ENCODE measurements at places on chromosomes 2 and 18.

DNA sequence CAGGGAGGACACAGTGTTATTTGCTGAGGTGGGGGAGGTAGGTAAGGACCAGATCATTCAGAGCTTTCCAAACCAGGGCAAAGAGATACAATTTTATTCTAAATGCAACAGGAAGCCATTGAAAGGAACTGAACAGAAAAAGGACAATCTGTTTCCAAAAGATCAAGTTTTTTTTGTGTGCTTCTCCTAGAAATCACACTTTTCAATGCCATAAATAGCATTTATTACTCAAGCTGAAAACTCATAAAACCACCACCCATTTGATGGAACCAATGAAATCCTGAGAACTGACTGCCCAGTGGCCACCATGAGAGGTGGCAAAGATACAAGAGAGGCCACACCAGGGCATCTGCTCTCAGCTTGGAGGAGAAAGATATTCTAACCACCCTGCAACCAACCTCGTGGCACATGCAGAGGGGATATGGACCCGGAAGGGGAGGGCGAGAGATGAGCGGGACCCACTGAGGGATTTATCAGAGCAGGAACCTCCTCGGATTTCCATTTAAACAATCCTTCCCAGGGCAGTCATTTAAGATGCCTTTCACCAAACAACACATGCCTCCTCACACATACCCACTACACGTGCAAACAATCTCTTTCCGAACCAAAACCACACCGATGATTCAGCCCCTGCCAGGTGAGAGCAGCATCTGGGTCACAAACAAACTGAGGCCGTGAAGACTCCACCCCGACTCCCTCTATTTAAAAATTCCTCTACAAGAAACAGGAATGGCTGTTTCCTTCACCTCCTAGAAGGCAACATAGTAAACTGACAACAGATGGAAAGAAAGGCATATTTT, 8.8 kb downstream of the CYB5A start:
- no peak for DNase-seq

- no peak for DNase-seq
These were observed 62.5 kb upstream of the SH3RF3 start for GRCh38 chr2:109066501-109066900.

- peak; percentile 58 for DNase-seq
These were observed 143.0 kb upstream of the SOX11 start for GRCh38 chr2:5548991-5549715.

GRCh38 chr2:209973328-209973727, 29.1 kb upstream of the RPE start:
- no peak for DNase-seq

- DNase-seq: no peak
These were observed 176.4 kb downstream of the ANKRD44 start for GRCh38 chr2:197134206-197134605.

- DNase-seq: no peak
These were observed 44.2 kb upstream of the HS6ST1 start for GRCh38 chr2:128362889-128363228.

GRCh38 chr2:28617502-28618184, 121.8 kb downstream of the PLB1 start:
- DNase-seq: no peak

DNA sequence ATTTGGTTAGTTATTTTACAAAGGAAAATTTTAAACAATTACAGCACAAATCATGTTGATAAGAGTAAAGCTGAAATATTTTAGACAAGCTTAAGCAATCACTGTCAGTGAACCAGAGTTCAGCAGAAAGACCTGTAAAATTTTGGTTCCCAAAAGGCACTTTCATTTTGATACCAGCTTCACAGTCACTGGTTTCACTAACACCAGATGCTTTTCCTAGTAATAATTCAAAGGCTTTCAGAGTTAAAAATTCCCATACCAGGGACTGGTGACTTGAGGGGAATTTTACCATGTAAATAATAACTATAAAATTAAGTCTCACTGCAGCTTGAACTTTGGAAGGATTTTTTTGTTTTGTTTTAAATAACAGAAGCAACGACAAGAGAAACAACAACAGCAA, 102.3 kb upstream of the CD302 start:
- no peak for DNase-seq

GRCh38 chr2:104703669-104704068, 150.2 kb upstream of the POU3F3 start:
- no peak for DNase-seq

DNA sequence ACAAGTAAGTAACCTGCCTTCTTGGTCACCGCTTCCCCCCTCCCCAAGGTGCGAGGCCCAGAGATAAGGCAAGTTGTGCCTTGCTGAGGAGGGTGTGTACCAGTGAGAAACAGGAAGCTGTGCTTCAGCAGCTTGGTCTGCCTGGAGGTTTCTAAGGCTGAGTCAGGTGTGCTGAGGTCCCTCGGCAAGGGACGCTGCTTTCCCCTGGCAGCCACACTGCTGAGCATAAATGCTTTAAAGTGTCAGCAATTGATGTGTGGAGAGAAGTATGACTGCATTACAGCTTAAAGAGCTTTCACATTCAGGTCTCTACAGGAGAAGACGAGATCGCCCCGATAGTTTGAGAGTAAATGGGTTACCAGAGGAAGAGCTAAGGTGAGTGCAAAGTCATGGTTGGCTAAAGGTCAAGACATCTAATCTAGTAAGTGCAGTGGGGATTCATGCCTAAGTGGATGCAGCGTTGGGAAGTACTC, 86.9 kb downstream of the LIMS1 start:
- DNase-seq: no peak

GRCh38 chr2:29207352-29208148, 92.3 kb downstream of the CLIP4 start:
- DNase-seq: no peak

- DNase-seq: no peak
These were observed 514.7 kb upstream of the CDH7 start for GRCh38 chr18:65235966-65236624.

- peak; percentile 44 for DNase-seq
These were observed 2.4 kb downstream of the CTIF start for GRCh38 chr18:48541026-48541746.

- no peak for DNase-seq
These were observed 95.5 kb downstream of the GYPC start for GRCh38 chr2:126751477-126751876.

DNA sequence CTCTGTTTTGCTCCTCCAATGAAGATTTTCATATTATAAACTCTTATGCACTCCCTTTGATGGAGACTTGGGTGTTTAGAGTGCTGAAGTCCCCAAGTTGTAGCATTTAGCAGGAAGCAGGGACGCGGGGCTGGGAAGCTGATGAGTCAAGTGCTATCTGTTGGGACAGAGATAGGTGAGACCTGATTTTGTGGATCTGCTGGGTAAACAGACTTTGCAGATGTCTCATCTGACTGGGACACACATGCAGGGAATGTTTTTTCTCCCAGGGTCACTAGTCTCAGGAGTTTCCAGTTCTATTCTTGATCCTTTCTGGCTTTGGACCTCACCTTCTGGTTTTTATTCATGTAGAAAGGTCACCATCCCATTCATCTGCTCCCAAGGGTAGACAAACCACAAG, 79.7 kb upstream of the ACAA2 start:
- no peak for DNase-seq

GRCh38 chr18:63238693-63239075, 80.9 kb downstream of the BCL2 start:
- DNase-seq: no peak

DNA sequence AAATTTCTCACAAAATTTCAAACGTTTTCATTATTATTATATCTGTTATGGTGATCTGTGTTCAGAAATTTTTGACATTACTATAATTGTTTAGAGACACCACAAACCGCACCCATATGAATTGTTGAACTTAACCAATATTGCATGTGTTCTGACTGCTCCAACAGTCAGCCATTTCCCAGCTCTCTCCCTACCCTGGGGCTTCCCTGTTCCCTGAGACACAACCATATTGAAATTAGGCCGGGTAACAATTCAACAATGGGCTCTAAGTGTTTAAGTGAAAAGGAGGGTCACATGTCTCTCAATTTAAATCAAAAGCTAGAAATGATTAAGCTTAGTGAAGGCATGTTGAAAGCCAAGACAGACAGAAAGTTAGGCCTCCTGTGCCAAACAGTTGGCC, 424.0 kb downstream of the DSC3 start:
- DNase-seq: no peak

GRCh38 chr2:207796585-207797350, 27.1 kb upstream of the FZD5 start:
- DNase-seq: peak; percentile 45

GRCh38 chr2:159542101-159542500, 74.2 kb downstream of the BAZ2B start:
- DNase-seq: no peak

DNA sequence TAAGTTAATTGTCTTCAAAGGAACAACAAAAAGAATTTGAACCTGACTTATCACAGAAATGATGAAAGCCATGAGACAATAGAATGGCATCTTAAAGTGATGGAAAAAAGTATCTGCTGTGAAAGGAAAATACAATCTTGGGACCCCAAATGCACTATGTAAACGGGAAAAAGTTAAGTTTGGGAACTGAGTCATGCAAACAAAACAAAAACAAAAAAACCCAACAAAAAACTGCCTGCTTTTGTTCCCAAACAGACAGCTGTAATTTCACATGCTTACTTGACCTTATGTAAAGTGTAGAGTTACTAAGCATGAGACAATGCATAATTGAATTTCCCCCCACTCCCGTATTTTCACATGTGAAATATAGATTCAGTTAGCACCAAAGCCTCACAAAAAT, 122.1 kb upstream of the RBMS1 start:
- no peak for DNase-seq

- DNase-seq: no peak
These were observed 350.1 kb downstream of the CBLN2 start for GRCh38 chr18:72194072-72194471.

DNA sequence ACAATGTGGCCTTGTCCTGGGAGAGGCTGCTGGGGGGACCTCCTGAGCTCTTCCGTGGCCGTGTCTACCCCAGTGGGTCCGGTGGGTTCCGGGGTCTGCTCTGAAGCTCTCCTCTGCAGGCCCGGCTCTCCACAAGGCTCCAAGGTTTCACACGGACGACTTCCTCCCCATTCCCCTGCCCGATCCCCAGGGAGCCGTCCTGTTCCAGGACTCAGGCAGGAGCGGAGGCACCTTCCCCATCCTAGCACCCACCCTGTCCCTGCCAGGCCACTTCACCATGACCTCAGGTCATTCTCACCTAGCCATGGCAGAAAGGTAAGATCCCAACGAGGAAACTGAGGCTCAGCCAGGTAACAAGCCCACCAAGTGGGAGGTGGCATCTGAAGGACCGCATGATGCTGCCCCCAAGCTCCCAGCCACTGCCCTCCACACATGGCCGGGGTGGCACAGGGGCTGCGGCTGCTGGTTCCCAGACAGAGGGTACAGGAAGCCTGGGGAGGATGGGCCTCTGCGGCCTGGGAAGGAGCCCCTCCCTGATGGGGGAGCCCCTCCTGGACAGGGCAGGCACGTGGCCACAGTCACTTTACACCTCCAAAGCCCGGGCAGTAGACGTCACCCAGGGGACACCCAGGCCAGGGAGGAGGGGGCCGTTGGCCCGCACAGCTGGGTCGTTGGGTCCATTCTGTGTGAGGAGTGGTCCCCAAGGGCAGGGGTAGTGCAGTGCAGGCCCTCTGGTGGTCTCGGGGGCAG, 274.0 kb downstream of the NDUFA10 start:
- DNase-seq: no peak

- DNase-seq: no peak
These were observed 22.1 kb downstream of the FAM171B start for GRCh38 chr2:186716004-186716403.

GRCh38 chr2:57809230-57809629, 237.4 kb upstream of the VRK2 start:
- no peak for DNase-seq

DNA sequence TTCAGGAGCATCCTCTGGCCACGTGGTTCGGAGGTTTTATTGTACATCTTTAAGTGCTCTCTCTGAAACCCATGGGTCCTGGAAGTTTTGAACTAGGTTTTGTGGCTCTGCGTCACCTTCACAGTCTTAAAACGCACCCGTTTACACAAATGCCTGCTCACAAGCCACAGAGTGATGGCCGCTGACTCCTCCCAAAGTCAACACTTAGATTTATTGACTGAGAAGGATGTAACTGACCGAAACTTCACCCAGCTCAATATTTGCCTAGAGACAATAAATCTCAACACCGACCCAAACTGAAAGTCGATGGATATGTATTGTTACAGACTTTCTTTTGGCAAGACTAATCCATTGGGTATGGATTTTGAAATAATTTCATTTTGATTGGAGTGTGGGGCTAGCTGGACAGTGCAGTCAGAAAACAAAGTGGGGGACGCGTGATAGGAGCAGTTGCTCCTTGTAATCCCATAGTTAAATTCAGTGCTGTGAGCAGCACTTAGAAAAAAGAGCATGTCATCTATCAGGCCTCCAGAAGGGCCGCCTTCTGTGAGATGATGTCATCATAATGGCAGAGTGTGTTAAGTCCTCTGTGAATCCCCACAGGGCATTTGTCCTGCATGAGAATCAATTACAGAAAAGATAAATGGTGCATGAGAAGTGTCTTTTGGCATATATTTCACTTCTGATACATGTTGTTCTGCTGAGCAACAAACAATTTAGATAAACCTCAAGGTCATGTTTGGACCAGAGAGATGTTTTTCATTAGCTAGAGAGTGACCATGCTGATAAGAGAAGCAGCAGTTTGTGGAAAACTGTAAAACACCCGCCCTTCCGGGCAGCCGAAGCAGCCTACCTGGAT, 183.7 kb downstream of the INO80D start:
- DNase-seq: no peak

Data from right renal pelvis (tissue), 4 donors.